ENCODE measurements at places on chromosomes 2 and 18. TPM values are rescaled to one million over a fixed set of nuclear protein-coding genes. Genes with fewer than 3 reads are reported as not detected.
A peak's percentile ranks its signal among the peaks of the same experiment; 100 is the strongest.

DNA sequence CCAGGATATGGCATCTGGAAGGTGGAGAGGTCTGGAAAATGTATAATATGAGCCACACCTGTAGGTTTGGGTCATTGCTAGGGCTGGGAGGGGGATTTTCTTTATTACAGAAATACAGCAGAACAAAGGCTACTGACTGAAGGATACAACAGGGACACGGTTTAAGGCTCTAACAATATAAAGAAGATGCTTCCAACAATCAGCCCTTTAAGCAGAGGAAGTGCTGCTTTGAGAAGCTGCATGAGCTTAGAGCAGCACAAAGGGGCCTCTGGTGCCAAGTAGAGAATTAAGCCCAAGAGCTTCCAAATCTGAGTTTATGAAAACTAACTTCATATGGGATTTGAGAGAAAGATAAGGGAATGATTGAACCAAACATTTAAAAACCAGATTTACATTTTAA, 174.5 kb upstream of the RMP24 start:
- H3K27me3 ChIP-seq, result peaks cover 20% of the 10 kb centered on the region
- H3K4me3 ChIP-seq, result no peak overlapping the region
- H3K27ac ChIP-seq, result no peak overlapping the region
- no peaks in the 10 kb centered on the region for H3K4me1 ChIP-seq
- DNase-seq, result no peak

- no peak overlapping the region for H3K4me3 ChIP-seq
- H3K27me3 ChIP-seq, result no peaks in the 10 kb centered on the region
- H3K36me3 ChIP-seq, result peaks cover 48% of the 10 kb centered on the region
Observed at GRCh38 chr18:51072586-51073313, 42.7 kb downstream of the SMAD4 start.

DNA sequence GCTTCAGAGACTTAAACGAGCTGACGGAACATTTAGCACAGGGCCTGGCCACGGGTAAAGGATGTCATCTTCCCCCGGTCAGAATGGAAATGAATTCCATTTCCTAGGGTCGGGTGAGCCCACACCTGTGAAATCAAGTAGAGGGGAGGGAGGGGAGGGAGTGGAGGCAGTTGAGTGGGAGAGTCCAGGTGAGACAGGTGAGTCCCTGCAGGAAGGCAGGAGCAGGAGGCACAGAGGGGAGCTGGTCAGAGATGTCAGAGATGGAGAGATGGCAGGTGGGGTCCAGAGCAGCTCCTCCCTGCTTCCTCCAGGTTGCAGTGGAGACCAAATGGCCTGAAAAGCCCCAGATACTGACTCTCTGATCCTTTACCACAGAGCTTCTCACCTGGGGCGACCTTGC, 55.2 kb downstream of the SH3BP4 start:
- no peaks in the 10 kb centered on the region for H3K36me3 ChIP-seq
- no peaks in the 10 kb centered on the region for H3K4me1 ChIP-seq
- no peak overlapping the region for H3K4me3 ChIP-seq
- no peak overlapping the region for H3K27ac ChIP-seq
- DNase-seq, result no peak

DNA sequence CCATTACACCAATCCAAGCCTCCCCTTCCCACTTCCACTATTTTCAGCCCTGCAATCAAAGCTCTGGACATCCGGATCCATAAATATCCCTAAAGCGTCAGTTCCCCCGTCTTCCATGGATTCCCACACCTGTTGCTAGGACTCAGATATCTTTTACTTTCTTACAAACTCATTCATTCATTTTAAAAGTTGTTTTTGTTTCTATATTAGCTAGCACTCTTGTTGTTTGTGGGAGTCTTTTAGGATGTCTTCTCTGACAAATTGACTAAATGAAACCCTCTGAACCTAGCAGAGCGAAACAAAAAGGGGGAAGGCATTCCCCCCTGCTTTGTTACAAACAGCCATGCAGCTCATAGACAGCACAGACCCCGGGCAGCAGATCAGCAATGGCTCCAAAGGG, 9.0 kb upstream of the NBAS start:
- DNase-seq, result no peak
- H3K27me3 ChIP-seq, result peaks cover 12% of the 10 kb centered on the region
- no peaks in the 10 kb centered on the region for H3K4me1 ChIP-seq

DNA sequence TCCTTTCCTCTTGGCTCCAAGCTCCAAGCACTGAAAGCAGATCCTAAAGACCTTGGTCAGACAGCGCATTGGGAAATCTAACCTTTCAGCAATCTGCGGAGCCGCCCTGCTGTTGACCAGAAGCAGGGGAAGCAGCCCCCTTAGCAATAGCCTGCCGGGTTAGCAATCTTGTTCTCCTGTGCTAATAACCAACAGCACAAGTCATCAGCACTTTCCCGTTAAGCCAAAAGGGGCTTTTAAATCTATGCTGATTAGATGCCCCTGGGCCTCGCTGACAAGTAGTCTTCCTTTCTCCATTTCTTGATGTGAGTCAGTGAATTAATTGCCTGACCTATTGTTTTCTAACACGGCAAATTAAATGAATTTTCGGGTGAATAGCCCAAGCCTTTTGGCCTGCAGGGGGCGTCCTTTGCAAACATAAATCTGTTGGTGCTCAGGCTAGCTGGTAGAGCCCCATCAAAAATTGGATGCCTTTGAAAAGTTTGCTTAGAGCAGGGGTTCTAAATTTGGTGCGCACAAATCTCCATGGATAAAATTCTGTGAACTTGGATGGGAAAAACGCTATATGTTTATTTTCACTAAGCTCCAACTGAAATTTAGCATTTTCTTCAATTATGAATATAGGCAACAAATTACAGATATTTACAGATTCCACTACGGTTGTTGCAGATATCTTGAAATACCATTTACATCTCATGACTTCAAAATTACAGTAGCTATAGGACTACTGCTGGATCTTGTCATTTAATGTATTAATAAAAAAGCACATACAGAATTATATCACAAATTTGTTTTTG, 24.6 kb downstream of the MAIP1 start:
- peak overlapping the region; percentile 79 for H3K4me3 ChIP-seq
- H3K4me1 ChIP-seq, result peaks cover 32% of the 10 kb centered on the region
- H3K27ac ChIP-seq, result peak overlapping the region; percentile 72

GRCh38 chr2:12223732-12224131, 477.3 kb downstream of the LPIN1 start:
- DNase-seq, result no peak

The ACKR3 gene
- 0.83 TPM for total RNA-seq

The GAD1 gene
- 12.8 TPM for total RNA-seq

DNA sequence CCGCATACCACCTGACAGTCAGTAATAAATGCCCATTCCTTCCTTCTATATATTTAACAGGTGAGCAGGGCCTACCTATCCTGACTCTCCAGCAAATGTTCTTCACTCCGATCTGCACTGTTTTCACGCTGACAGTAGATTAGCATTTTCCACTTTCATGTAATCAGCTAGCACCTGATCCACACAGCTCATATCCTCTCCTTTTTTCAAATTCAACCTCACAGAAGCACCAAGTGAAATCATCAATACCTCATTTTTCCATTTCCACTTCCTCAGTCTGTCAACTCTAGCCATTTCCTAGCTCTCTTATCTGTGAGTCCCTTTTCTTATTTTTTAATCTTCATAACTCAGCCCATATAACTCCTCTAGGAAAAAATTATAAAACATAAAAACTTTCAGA, 402.8 kb downstream of the ZEB2 start:
- H3K4me1 ChIP-seq, result peaks cover 11% of the 10 kb centered on the region
- H3K27me3 ChIP-seq, result no peaks in the 10 kb centered on the region
- no peak for DNase-seq
- peak overlapping the region; percentile 2 for H3K27ac ChIP-seq
- no peaks in the 10 kb centered on the region for H3K36me3 ChIP-seq

The STARD6 gene
- not detected for total RNA-seq

GRCh38 chr18:57353940-57354461, 1.6 kb downstream of the ST8SIA3 start:
- peaks cover 65% of the 10 kb centered on the region for H3K27me3 ChIP-seq
- no peaks in the 10 kb centered on the region for H3K4me1 ChIP-seq
- no peak overlapping the region for H3K27ac ChIP-seq
- H3K36me3 ChIP-seq, result no peaks in the 10 kb centered on the region
- no peak overlapping the region for H3K4me3 ChIP-seq
- DNase-seq, result peak; percentile 24

DNA sequence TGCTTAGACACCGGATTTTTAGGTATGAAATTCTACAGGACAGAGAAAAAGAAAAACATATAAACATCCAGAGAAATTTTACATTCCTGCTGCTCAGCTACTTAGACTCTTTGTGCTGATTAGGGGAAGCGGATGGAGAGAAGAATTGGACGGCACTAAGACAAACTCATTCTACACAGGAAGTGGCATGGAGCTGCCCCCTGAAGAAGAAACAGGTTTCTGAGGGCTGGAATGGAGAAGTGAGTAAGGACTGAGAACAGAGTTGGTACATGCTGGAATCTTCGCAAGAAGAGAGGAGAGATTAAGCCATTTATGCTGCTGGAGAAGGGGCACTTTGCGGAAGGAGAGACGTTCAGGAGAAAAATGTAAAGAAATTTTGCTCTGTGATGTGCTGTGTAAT, 253.0 kb upstream of the ERBB4 start:
- H3K4me3 ChIP-seq, result no peak overlapping the region
- no peak overlapping the region for H3K27ac ChIP-seq
- peaks cover 8% of the 10 kb centered on the region for H3K27me3 ChIP-seq
- peaks cover 12% of the 10 kb centered on the region for H3K4me1 ChIP-seq
- no peak for DNase-seq
